Ovary (tissue), 10 donors: ENCODE measurements at places on chromosomes 5 and 9.

DNA sequence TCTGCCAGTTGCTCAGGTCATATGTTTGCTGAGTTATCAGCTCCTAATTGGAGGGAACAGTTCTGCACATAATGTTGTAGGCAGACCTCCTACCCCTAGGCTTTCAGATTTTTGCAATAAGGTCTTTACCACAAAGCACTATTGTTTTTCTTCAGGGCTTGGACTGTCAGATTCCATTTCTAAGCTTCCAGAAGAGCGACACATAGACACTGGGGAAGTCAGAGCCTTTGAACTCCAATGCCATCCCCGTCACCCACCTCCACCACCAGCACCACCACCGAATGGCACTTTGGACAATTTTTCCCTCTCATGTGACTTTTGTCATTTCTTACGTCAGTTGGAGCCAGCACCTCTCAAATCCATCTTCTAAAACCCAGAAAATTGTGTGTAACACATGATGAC is 28.3 kb upstream of the SPRY4 start:
- DNase-seq, result no peak

- no peak for DNase-seq
These were observed 95.7 kb downstream of the HOMER1 start for GRCh38 chr5:79418276-79418675.

- no peak for DNase-seq
These were observed 789.9 kb upstream of the C9orf72 start for GRCh38 chr9:28363151-28363562.

DNA sequence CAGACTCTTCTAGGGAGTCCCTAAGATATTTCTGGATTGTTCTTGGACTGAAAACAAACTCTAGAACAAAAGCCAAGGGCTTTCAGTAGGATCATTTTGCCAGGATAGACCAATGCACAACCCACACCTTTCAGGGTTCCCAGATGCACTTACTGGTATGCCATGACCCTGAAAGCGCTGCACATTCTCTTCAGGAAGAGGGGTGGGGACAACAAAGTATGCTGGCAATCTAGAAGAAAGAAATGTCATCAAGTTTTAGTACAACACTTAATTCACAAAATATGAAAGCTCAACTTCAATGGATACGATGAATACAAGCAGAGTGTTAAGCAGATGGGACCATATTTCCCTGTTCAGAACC is 57.2 kb downstream of the MTMR12 start:
- no peak for DNase-seq

GRCh38 chr5:17058438-17058837 is 122.3 kb upstream of the MYO10 start:
- DNase-seq, result no peak

GRCh38 chr5:166412191-166412590 is 1879.3 kb upstream of the WWC1 start:
- DNase-seq, result no peak

- DNase-seq, result no peak
These were observed 4.1 kb downstream of the RPL7A start for GRCh38 chr9:133351908-133352634.

DNA sequence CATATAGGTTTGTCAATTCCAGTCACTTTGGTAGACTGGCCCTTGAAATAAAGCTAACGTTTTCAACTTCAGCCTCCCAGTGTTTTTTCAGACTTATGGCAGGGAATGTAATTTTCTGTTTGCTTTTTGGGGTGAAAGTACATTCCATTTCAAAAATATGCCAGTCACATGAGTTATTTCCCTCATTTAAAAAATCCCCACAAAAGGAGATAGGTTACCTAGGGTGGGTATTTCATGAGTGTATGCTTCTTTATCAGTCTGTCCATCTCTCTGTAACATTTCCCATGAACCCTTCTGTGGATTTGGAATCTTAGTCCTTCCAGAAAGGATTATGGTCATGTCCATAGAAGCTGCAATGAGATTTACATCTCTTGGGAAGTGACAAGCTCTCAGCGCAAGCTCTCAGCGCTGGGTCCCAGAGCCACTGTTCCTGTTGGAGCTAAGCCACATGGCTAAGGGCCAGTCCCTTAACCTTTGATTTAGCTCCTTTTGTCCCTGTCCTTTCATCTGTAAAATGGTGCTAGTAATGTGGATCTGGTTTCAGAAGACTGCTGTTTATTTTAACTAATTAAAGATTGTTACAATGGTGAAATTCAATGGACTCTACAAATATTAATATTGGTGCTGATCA is 294.9 kb downstream of the NR3C1 start:
- no peak for DNase-seq

DNA sequence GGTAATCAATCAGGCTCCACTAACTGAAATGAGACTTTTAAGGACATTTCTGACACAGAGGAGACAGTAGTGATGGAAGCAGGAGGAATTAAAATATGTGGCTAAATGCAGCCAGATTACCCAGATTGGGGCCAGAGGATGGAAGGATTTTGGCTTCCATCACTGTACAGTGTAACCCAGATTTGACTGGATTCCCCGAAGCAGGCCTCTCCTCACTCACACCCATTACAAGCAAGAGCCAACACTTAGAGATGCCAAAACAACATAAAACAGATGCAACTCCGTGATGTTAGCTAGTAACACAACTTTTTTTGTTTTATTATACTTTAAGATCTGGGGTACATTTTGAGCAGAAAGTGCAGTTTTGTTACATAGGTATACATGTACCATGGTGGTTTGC is 17.6 kb downstream of the TEK start:
- DNase-seq, result no peak

GRCh38 chr9:93064392-93065134 is 6.1 kb downstream of the SUSD3 start:
- DNase-seq, result no peak

DNA sequence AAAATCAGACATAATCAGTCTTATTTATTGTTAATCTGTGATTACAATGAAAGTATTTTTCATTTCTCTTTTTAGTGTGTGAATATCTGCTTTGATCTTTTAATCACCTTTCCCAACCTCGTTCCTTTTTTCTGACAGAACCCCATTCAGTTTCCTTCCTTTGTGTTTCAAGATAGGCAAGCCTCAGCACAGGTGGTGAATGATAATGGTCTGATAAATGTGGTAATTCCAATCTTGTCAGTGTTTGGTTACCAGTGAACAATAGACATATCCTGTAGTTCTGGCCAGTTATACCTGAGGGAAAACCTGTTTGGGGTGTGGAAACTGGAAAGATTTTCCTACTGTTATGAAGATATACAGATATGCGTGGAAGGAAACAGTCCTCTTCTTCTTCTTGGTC is 13.5 kb downstream of the STX17 start:
- DNase-seq, result no peak

DNA sequence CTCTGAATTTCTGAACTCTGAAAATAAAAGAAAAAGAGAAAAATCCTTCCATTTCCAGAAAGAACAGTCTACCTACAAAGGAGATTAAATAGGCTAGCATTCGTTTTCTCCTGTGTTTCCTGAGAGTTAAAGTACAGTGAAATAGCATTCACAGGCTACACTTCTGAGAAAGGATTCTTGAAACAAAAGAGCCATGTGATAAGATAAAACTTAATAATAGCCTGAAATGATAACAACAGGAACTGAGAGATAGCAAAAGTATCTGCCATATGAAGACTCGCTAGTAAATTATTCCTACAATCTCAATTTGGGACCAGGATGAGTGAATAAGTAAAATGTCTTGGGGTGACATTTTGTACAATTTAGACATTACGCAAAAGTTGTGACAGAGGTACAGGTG is 62.4 kb downstream of the FBN2 start:
- no peak for DNase-seq

- no peak for DNase-seq
These were observed 141.0 kb upstream of the PPP1R26 start for GRCh38 chr9:135338546-135338945.

GRCh38 chr9:81729135-81729534 is 39.8 kb upstream of the TLE1 start:
- DNase-seq, result no peak

DNA sequence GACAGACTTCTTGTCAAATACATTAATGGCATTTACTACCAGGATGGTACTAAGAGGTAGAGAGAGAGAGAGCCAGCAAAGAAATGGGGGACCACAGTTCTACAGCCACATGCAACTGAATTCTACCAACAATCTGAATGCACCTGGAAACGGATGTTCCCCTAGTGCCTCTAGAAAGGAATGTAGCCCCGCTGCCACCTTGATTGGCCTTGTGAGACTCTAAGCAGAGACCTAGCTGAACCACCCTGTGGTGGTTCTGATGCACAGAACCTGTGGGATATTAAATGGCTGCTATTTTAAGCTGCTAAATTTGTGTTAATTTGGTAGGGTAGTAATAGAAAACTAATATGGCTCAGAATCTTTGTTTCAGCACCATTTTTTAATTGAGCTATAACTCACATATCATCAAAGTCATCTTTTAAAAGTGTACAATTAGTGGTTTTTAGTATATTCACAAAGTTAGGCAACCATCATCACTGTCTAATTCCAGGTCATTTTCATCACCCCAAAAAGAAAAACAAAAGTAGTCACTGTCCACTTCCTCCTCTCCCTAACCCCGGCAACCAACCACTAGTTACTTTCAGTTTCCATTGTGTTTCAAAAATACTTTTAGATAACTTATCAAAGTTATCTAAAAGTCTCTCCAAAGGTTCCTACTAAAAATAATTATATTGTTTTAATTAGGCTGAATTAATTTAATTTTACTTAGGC is 51.7 kb downstream of the CPLANE1 start:
- no peak for DNase-seq

- no peak for DNase-seq
These were observed 251.6 kb downstream of the MPDZ start for GRCh38 chr9:13027879-13028278.

DNA sequence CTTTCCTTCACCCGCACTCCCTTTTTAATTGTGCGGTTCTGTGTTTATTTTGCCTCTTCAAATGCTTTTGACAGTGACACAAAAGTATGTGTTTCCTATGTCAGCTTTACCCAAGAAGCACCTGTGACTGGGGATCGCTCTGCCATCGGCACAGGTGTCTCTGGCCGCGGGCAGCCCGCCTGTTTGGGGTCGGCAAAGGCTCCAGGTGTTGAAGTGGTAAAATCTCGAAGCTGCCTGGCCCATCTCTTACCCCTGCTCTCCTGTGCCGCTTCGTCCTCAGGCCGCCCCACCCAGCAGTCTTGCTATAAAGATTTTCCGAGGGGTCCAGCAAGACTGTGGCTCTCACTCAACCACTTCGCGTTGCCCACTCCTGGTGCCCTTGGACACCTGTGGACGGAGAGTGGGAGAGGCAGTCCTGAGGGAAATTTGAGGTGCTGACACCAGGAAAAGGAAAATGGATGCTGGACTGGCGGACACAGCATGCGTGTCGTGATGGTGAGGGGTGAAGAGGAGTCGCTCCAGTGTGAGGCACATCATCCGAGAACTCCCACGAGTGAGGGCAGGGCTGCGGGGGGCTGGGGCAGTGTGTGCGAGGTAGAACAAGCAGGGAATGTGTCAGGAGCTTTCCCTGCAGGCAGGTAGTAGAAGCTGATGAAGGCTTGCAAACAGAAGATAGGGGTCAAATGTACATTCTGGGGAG is 29.1 kb upstream of the CEP72 start:
- DNase-seq, result no peak

DNA sequence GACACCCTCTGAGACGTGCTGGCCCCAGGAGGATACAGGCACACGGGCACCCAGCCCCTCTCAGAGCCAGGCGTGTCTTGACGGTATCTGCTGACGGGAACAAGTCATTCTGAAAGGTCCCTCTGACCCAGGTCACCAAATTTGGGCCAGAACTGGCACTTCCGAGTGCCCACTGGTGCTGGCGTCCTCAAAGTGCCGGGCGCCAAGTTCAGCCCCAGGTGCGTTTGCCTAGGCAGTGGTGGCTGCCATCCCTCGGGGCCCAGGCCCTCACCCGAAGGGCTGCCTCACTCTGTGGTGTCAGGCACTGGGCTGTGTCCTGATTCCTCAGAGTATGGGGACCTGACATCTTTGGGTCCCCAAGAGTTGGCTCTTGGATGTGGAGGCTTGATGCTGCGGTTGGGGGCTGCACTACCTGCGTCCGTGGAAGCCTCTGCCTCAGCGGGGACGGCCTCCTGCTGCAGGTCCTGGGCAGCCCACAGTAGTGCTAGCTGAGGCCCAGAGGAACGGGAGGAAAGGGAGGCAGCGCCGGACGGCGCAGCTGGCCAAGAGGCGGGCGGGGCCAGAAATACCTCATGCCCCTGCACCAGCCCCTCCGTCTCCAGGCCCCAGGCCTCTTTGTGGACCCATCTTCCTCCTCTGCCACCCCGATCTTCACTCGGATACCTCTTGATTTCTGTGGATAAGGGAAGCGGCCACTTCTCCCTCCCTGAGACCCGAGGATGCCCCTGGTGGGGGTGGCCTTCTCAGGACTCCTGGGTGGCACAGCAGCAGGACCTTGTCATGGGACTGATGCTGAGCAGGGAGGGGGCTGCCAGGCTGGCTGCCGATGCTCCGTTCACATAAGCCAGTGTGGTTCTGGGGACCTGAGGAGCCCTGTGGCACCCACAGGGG is 109.4 kb upstream of the LMX1B start:
- no peak for DNase-seq

DNA sequence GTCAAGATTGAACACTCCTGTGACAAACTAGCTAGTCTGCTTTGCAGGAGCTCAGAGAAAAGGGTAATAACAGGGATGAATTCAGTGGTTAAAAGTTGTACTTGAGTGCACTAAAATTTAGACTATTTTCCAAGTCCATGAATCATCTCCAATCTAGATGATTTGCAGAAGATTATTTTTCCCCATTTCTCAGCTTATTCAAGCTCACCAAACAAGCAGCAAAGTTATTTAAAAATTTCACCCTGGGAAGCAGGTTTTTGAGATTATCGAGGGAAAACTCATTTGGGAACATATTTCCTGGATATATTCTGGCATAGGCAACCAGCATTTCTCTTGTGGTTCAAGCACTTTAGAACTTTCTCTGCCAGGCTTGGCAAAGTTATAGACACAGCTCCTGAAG is 311.4 kb downstream of the TLE1 start:
- DNase-seq, result no peak

DNA sequence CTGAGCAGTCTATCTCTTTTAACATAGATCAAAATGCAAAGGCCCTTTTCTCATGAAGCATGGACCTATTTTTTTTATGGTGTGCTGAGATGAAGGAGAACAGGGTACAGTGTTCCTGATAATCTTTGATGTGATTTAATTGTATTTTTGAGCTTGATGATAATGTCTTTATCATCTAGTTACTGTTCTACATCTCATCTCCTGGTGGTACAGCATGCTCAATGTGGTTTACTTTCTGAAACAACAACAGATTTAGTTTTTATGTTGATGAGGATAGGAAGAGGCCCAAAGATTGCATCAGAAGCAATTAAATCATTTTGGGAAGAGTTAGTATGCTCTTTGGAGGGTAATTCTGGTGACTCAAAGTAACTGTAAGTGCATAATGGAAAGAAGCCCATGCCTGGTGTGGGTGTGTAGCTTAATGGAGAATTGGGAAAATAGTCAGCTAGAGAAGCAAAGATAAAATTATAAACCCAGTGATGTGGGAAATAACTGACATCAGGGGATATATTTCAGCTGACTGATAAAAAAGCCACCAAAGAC is 123.0 kb upstream of the KCNN2 start:
- DNase-seq, result no peak

DNA sequence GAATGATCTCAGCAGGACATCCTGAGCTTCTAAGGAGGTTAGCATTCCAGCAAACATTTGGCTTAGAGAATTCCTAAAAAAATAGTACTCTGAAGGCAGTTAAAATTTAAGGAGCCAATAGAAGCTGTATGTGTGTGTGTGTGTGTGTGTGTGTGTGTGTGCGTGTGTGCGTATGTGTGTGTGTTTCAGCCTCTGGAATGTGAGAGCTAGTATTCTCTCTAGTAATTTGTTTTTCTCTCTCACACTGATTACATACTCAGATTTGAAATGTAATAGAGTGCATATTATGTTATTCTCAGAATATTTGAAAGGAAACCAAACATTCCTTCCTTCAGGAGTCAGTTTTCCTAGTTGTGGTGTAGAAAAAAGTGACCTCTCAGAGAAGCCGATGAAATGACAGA is 279.6 kb downstream of the TMEM38B start:
- DNase-seq, result no peak
